Activated naive CD8-positive, alpha-beta T cell treated with anti-CD3 and anti-CD28 coated beads, Interleukin-2, amount 50 U/mL, for 16 hours (primary cell): ENCODE measurements at places on chromosomes 6 and 20.

DNA sequence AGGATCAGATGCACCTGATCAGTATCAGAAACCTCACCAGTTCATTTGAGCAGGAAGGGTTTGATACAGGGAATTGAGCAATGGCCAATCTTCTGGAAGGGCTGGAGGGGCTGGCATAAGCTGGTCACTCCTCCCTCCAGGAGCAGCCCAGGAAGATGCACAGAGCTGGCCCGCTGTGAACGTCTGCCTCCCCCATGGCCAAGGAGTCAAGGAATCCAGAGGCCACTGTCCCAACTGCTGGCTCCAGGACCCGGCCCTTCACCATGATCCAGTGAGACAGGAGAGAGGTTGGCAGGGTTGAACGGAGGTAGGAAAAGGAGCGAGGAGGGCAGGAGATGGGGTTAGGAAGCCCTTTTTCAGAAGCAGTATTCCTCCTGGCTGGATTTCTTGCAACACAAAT lies 113.9 kb upstream of the CST7 start:
- DNase-seq: no peak

DNA sequence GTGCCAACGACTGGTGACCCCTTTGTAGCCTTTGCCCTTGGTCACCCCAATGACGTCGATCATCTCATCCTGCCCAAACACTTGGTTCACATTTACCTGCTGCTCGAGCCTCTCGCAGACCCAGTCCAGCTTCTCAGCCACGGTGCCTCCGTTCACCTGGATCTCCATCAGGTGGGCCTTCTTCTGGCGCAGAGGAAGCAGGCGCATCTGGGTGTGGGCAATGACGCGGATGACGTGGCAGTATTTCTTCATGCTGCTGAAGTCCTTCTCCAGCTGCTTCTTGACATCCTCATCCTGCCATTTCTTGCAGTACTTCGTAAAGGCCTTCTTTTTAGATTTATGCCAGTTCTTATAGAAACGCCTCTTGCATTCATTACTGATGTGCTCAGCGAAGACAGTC lies 46.9 kb upstream of the SEC63 start:
- no peak for DNase-seq

DNA sequence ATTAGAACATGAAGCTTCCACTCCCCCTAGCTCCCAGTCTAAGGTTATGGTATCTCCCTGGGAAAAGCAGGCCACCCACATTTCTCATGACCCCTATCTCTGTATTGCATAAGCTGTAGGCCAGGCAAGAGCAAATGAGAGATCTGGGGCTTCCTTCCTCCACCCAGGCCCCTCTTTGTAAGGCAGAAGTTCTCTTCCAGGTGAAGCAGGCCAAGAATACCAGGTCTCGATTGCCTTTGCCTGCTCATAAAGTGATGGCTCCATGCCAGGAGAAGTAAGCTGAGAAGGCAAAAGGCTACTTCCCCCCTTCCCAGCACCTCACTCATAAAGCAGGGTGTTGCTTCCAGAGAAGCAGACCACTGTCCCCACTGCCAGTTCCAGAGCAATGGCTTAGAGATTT lies 144.1 kb upstream of the KCNK16 start:
- no peak for DNase-seq

DNA sequence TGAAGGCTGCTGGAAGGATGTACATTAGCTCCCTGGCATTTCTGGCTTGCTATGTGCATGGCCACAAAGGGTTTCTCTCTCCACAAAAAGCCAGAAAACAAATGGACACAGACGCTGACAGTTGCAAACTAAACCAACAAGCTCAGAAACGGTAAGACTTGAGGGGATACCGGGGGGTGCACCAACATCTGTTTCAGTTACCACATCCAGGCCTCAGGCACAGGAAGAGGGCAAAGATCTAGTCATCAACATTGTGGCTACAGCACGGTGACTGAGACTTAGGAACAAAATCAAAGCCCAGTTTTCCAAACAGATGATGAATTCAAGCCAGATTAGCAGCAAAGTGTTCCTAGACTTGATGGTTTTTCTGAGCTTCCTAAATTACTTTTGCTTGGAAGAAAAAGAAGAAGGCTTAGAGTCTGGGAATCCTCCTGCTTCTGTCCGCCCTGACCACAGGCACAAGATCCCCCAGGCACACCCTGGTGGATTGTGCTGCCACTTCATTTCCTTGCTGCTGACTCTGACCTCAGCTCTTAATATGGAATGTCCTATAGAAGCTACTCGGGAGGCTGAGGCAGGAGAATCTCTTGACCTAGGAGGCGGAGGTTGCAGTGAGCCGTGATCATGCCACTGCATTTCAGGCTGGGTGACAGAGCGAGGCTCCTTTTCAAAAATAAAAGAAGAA lies 54.2 kb upstream of the ADGRF1 start:
- no peak for DNase-seq

GRCh38 chr20:63957690-63958441 lies 1.6 kb upstream of the UCKL1 start:
- DNase-seq: no peak

DNA sequence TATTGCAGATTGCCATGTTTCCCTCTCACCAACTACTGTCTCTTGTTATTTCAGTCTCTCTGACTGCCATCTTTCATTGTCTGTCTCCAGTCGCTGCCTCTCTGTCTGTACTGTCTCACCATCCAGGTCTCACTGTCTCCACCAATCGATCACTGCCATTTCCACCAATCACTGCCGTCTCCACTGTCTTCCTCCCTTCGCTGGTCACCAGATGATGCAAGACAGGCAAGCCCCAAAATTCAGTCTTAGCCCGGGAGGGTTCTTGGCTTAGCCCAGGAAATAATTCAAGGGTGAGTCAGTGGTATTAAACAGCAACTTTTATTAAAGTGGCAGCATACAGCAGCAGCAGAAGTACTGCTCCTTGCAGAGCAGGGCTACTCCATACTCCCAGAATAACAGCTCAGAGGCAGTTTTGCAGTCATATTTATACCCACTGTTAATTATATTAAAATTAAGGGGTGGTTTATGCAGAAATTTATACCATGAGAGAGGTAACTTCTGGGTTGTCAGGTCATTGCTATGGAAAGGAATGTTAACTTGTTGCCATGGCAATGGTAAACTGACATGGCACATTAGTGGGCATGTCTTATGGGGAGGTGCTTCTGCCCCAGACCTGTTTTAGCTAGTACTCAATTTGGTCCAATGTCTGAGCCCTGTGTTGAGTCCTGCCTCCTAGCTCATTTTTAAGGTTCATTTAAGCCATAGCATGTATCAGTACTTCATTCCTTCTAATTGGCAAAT lies 23.0 kb upstream of the ECHDC1 start:
- DNase-seq: no peak

- no peak for DNase-seq
Measured at GRCh38 chr6:65117817-65118409, 589.1 kb downstream of the EYS start.

- DNase-seq: no peak
Measured at GRCh38 chr6:111406200-111406721, 76.8 kb downstream of the REV3L start.

DNA sequence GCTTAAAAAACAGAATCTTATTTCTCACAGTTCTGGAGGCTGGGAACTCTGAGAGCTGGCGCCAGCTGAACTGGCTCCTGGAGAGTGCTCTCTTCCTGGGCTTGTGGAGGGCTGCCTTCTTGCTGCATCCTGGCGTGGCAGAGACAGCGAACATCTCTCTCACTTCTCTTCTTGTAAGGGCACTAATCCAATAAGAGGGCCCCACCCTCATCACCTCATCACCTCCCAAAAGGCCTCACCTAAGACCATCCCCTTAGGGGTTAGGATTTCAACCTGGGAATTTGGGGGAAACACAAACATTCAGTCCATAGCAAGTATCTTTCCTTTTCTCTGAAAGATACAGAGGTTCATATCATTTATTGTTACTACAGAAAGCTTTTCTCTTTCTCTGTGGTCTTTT lies 23.9 kb downstream of the PNLDC1 start:
- no peak for DNase-seq

DNA sequence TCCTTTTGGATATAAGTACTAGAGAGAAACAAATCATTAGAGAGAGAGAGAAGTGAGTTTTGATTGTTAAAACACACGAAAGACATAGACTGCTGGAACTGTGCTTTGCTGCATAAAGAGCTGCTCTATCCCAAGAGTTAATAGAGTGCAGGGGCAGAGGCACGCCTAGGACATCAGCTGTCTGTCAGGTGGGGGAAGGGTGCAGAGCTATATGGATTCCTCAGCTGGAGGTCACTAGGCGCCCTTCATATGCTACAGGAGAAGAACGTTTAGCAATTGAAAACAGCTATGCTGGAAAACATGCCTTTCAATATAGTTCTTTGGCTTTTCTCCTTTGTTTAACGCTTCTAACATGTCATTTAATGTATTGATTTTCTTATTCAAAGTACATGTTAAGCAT lies 169.0 kb upstream of the MCHR2 start:
- no peak for DNase-seq

- DNase-seq: no peak
Measured at GRCh38 chr20:58778760-58779159, 71.9 kb downstream of the GNAS-AS1 start.

- no peak for DNase-seq
Measured at GRCh38 chr20:8431538-8432434, 299.7 kb downstream of the PLCB1 start.

- peak; percentile 42 for DNase-seq
Measured at GRCh38 chr6:104682722-104683643, 176.7 kb downstream of the HACE1 start.

- DNase-seq: no peak
Measured at GRCh38 chr6:99252421-99252820, 97.1 kb downstream of the FAXC start.

DNA sequence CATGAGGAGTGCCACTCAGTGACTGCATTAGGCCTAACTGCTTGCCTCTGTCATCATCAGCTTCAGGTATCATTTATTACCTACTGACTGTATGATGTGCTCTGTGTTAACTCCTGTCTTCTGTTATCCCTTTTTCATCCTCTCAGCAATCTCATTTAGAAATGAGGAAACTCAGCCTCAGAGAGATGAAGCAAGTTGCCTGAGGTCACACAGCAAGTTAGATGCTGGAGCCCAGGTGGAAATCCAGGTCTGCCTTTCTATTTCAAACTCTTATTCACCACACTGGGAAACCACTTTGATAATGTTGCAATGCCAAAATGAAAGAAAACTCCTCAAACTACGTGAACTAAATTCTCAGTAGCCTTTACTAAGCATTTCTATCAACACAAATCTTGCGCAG lies 1.3 kb downstream of the FERMT1 start:
- DNase-seq: no peak

DNA sequence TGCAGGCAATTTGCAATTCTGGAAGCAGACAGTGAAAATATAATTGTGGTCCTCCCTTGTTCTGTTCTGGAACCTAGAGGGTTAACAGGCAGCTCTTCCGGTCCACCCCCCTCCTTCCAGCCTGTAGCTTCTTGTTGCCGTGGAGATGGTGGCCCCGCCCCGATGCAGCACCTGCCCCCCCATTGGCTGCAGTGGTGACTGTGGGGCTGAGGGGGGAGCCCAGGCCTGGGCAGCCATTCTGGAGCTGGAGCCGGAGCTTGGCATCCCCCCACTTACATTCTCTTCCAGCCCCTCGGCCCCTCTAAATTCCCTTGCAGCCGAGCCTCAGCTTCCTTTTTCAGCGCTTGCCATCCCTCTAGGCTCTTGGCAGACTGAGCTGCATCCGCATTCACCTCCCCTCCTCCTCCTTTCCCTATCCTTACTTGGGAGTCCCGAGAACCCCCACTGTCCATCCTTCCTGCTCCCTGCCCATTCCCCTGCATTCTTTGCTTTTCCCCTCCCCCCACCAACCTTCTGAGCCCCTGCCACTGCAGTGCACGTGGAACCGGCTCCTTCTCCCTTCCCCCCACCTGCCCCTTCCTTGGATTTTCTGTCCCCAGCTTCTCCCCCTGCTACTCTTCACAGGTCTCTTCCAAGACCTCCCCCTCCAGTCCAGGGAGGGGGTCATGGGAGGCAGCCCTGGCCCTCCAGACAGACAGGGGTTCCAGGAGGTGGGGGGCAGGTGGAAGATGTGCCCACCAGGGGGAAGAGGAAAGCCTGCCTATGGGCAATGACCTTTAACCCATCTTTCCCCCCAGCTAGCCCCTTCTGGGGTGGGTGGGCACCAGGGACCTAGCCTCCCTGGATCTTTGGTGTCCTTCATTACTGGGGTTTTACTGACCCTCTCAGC lies 11.4 kb downstream of the SYNGAP1 start:
- peak; percentile 72 for DNase-seq

GRCh38 chr6:41579088-41579610 lies 33.0 kb downstream of the FOXP4 start:
- no peak for DNase-seq

DNA sequence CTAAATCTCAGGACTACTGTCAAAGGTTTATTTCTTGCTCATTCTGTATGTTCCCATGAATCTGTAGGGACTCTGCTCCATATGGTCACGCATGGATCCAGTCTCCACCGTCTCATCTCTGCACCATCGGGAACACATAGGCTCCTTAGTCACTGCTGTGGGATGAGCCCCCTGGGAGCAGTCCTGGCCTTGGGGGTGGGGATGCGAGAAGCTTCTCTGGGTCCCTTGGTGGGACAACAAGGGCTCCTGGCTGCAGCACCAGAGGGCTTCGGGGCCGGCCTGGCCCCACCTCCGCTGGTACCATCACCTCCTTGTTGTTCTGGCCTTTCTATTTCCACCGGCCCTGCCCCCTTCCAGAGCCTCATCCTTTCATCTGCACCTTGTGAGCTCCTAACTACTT lies 148.4 kb downstream of the CDH4 start:
- no peak for DNase-seq

- DNase-seq: no peak
Measured at GRCh38 chr20:32672982-32673851, 524 bp downstream of the C20orf203 start.

- DNase-seq: no peak
Measured at GRCh38 chr20:11499101-11499634, 418.5 kb upstream of the BTBD3 start.

- no peak for DNase-seq
Measured at GRCh38 chr20:55166063-55166462, 690.7 kb downstream of the DOK5 start.

- no peak for DNase-seq
Measured at GRCh38 chr6:78709021-78709420, 158.3 kb upstream of the IRAK1BP1 start.

DNA sequence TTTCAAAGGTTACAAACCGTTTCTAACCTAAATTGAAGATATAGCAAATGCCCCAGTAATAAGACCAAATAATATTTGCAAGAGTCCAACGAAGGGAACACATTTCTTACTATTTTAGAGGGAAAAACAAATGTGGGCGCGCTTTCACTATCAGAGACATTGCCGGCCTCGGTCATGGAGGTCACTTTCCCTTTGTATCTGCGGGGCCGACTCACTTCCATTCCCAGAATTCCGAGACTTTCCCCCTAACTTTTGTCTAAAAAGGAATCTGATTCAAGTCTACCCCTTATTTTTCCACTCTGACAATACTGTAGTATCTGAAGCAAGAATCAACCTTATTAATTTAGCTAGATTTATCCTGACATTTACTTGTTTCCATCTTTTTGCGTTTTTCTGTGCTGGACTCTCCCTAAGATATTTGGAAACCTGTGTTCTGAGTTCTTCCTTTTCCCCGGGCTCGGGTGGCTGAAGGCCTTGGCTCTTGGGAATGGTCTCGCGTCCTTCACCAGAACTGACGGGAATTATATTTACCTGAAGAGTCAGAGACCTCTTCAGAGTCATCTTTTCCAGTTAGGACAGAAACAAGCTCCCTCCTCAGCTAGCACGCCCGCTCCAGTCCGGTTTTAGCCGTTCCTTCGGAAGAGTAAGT lies 71.8 kb upstream of the ZNF184 start:
- DNase-seq: no peak
